Stimulated activated CD4-positive, alpha-beta T cell treated with anti-CD3 and anti-CD28 coated beads, Interleukin-4, amount 100 ng/mL, for 4 hours (primary cell): ENCODE measurements at places on chromosomes 1 and 21.

DNA sequence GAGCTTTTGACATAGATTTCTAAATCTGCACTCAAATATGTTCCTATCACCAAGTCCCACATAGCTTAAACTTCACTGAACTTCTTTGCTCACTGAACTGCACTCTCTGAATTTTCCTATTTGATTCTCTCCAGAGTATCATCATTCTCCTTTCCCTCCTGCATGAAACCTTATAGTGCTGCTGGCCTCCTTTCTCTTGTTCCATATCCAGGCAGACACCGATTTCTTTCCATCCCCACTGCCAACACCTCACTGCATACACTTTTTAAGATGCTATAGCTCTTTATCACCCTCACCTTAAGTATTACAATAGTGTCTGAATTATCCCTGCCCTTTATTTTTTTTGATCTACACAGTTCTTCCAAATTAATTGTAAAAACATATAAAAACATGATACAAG, 3.1 kb upstream of the TRIM45 start:
- DNase-seq, result no peak

DNA sequence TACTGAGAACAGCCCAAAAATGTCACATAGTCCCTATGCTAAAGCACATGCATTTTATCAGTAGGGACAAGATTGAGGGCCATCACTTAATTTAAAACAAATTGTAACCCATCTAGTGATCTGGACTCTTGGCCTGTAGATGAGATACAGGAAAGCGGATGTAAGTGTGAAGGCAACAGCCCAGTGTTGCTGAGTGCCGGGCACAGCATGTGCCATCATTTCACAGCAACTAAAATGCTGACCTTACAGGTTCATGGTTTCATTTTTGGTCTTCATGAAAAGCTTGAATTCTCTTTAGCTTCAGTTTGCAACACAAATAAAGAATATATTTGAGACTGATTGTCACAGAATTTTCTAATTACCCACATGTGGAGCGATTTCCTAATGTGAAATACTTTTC, 5.8 kb downstream of the COG2 start:
- no peak for DNase-seq

DNA sequence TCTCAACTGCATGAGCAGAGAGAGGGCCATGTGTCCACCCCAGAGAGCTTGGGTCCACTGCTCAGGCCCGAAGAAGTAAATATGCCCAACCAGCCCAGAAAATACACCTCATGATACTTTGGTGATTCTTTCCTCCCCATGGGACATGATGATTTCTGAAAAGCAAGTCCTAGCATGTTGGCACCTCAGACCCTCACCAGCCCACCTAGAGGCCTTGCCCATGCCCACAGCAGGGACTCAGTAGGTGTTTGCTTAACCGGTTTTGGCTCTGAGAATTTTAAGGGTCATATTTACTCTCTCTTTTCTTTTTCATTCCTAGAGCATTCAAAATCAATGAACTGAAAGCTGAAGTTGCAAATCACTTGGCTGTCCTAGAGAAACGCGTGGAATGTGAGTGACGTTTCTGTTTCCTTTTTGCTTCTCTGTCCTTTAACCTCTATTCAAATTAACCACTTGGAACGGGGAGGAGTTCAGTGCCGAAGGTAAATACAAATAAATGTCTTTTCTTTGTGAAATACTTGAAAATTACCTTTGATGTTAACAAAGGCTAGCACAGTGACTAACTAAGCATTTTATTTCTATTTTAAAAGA, 79.7 kb downstream of the PDE9A start:
- DNase-seq, result no peak

GRCh38 chr1:87180682-87181081, 148.0 kb upstream of the LMO4 start:
- DNase-seq, result no peak

DNA sequence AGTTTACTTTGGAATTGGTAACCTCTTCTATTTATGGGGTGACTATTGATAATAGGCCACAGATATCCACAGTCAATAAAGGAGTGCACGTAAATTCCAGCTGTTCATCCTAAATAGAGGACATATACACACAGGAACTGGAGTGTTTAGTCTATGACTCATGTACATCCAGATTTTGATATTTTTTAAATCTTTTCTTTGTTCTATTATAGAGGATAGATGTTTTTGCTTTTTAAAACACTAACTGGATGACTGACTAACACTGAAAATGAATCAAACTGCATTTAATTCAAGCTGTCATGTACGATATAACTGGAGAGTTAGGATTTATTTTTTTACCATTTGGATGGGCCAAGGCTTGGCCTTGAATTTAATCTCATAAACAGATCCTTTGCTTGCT, 45.9 kb downstream of the RGL1 start:
- DNase-seq, result no peak

GRCh38 chr1:241591317-241591716, 48.9 kb downstream of the CHML start:
- no peak for DNase-seq

- no peak for DNase-seq
These were observed 2.1 kb downstream of the TEX38 start for GRCh38 chr1:46673749-46674182.

DNA sequence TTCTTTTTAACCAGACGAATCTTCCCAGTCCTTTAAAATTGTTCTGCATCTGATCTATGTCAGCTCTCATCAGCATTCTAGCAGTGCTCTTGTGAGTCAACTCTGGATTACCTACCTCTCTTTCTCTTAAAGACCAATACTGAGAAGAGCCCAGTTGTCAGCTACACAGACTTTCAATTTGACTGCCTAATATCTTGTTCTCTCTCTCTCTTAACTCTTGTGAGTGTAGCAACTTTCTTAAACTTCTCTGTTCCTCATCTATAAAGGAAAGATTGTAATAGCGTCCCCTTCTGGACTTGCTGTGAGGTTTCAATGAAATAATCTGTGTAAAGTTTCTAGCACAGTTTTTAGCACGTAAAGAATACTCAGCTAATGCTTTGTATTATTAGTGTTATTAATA, 499.3 kb upstream of the ADAMTS5 start:
- no peak for DNase-seq

- DNase-seq, result no peak
These were observed 13.9 kb downstream of the CCDC18 start for GRCh38 chr1:93194231-93194990.

- no peak for DNase-seq
These were observed 77.1 kb upstream of the TTC34 start for GRCh38 chr1:2878591-2878990.

DNA sequence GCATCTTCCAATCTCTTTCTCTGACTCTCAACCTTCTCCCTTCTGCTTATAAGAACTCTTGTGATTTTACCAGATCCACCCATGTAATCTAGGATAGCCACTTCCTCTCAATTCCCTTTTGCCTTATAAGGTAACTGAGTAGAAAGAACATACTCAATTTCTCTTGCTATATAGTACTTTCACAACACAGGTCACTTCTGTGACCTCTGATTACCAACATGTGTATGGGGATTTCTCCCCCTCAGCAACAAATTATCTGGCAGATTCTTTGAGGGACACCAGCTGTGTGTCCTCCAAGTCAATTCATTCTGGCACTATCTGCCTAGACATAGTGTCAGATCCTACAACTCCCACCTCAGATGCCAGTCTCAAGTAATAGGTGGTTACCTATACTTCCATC, 62.5 kb downstream of the IL23R start:
- no peak for DNase-seq

DNA sequence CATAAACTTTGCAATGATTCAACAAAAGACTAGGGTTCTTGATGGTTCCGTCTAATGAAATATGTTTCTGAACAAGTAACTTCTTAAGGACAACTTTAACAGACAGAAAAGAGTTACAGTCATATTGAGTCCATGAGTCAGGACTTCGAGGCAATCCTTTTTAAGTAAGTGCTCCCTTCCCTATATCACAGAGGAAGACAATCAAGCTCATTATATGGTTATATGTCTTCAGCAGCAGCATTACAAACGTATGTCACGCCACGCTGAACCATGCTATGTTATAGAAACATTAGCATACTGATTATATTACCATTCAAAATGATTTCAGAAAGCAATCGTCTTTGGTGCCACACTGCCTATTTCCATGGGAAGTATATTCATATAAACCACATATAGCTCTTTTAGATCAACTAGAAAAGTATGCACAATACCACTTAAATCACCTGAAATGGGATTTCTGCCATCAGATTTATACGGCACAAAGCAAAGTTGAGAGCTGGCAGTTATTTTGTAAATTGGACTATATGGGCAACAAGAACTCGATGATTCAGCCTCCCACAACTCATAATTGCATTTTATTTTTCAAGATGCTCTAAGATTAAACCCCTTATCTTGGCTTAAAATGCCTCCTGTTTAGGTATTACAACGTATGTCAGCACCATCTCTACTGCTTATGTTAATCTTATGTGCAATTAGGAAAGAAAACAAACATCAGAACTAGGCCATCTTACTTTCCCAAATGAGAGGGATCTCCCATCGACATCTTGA, 111.3 kb upstream of the SAMSN1 start:
- no peak for DNase-seq

GRCh38 chr1:30957560-30958222, 49.1 kb upstream of the SDC3 start:
- DNase-seq, result no peak
